Upper lobe of left lung (tissue), 6 donors: ENCODE measurements at places on chromosomes 1 and 21. TPM values are rescaled to one million over a fixed set of nuclear protein-coding genes. Genes with fewer than 3 reads are reported as not detected.

DNA sequence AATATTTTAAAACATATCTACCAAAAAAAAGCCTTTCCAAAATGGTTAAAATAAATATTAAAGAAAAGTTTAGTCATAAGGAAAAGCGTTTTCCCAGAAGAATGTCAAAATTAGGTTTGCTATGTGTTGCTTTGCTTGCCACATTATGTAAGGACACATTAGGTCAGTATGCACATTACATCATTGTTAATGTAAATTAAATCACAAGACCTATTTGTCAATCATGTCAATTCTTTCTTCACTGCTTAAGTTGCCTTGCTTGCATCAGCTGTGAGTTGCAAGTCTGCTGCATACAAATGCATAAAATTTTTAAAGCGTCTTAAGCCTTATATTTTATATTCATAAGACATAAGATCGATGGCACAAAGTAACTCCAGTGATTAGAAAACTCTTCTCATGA, 448.9 kb downstream of the PCP4 start:
- no peak for DNase-seq

DNA sequence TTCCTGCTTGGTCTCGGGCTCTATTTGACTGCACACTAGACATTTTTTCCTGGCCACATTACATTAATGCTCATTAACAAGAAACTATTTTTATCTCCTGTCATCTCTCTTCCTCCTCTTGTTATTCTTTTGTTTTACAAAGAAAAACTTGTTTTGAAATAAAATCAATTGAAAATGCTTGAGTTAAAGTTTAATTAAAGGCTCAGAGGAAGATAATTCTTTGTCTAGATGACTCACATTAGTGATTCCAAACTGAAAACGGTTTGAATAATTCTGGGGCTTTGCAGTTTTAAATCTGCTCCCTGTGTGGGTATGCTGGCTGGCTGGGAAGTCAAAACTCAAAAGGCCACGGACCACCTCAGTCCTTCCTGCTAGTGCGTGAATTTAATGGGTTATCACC, 29.6 kb downstream of the RGS5 start:
- no peak for DNase-seq

Gene KCNA10
- total RNA-seq, result not detected

DNA sequence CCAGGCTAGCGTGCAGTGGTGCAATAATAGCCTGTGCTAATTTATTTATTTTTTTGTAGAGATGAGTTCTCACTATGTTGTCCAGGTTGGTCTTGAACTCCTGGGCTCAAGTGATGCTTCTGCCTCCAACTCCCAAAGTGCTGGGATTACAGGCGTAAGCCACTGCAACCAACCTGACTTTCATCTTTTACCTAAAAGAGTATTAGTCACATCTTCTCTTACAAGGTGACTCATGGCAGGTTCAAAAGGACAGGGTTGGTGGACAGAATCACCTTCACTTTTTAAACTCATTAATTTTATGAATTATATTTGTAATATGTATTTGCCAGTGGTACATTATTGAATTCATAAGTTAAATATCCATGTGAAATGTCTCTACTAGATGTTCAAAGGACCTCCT, 18.1 kb downstream of the JAM2 start:
- DNase-seq, result no peak

- DNase-seq, result no peak
These were observed 44.5 kb downstream of the LRRC53 start for GRCh38 chr1:74467786-74468377.

Gene GJA9
- total RNA-seq, result not detected

- no peak for DNase-seq
These were observed 223.9 kb downstream of the PLPP3 start for GRCh38 chr1:56355422-56355821.

DNA sequence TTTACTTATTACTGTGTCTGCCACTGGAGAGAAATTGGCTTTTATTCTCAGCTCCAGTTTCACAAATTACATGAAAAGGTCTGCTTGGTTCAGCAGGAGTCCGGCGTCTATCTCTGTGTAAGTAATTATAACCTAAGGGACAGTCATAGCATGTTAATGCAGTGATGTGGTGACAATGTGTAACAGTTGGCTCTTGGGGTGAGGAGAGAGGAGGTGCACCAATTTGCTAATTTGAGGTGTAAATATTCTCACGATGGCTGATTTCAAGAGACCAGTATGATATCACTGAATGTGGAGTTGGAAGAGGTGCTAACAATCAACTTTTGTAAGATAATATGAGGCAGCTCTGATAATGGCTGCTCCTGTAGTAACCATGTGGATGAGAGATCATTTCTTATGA, 86.1 kb downstream of the CTH start:
- DNase-seq, result no peak

- DNase-seq, result no peak
These were observed 9.9 kb upstream of the KLHDC7A start for GRCh38 chr1:18470671-18471355.

- DNase-seq, result peak; percentile 32
These were observed 17.3 kb downstream of the PI4KB start for GRCh38 chr1:151309811-151310323.

DNA sequence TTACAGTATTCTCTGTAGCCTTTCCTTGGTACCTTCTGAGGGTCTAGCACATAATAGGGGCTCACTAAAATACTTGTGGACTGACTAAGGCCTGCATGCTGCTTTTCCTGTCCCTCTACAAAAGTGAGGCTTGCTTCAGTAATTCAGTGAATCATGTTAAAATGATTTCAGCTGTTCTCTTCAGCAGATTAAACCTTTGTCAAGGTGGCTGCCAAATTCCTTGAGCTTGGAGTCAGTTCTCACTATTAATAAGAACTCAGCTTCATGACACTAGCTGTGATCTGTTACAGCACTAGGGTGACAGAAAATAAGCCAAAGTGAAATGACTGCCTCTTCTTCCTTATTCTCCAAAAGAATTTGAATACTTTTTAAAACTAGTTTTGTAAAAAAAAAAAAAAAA, 128.8 kb downstream of the KCNN3 start:
- no peak for DNase-seq

Gene ASTN1
- total RNA-seq, result not detected

- no peak for DNase-seq
These were observed 415.0 kb downstream of the COL11A1 start for GRCh38 chr1:102693345-102693744.
